ENCODE measurements at places on chromosomes 2 and 18. TPM values are rescaled to one million over a fixed set of nuclear protein-coding genes. Genes with fewer than 3 reads are reported as not detected.

GRCh38 chr2:85470850-85471800, 52.6 kb downstream of the SH2D6 start:
- DNase-seq: no peak

DNA sequence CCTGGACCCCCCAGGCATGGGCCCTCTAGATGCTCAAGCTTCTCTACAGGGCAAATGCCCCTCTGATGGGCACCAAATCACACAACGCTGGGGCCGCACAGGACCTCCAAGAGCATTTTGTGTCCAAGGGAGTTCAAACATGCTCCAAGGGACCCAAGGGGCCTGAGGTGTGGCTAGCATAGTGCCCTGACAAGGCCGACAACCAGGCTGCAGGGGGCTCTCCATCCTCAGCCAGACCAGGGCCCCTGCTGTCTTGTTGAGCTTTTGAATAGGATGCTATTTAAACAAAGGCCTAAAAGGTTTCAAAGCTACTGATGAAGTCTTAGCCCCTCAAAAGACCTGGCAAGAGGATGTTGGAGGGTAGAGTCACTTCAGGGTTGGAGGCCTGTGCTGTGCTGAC, 33.1 kb downstream of the EN1 start:
- DNase-seq: no peak

GRCh38 chr2:189225032-189225431, 45.5 kb upstream of the COL5A2 start:
- no peak for DNase-seq

GRCh38 chr2:28894470-28895188, at the start of gene WDR43:
Gene WDR43, plus strand, starts transcription at chr2:28894667. Its CDS starts 32 bp downstream, at chr2:28894699.
- DNase-seq: peak; percentile 96

ZNF385B gene
- not detected for total RNA-seq

TLX2 gene
- total RNA-seq: not detected

HJURP gene
- total RNA-seq: 6.5 TPM
